Smooth muscle cell of the umbilical artery (primary cell): ENCODE measurements at places on chromosomes 4 and X. TPM values are rescaled to one million over a fixed set of nuclear protein-coding genes. Genes with fewer than 3 reads are reported as not detected.

Gene S100G
- not detected in 2 replicates for total RNA-seq

Gene CSN2
- not detected in 2 replicates for total RNA-seq

Gene CT55
- not detected in 2 replicates for total RNA-seq

Gene FGF2
- 169 and 234 TPM in 2 replicates for total RNA-seq

Gene GPR143
- total RNA-seq: 0.28 and 1.5 TPM in 2 replicates

Gene KIT
- 0.69 and 1.5 TPM in 2 replicates for total RNA-seq

Gene DCAF8L2
- total RNA-seq: not detected in 2 replicates

Gene MAGED4
- 53.1 and 89.1 TPM in 2 replicates for total RNA-seq

Gene ARHGAP4
- 0.97 and 2.1 TPM in 2 replicates for total RNA-seq

Gene UGT2B10
- total RNA-seq: not detected in 2 replicates

Gene HSD17B10
- 51.4 and 52.6 TPM in 2 replicates for total RNA-seq

Gene LRP2BP
- total RNA-seq: 0.55 and 0.89 TPM in 2 replicates

Gene FAM47E
- total RNA-seq: 0.18 and 0.59 TPM in 2 replicates

Gene SPANXA2
- total RNA-seq: not detected in 2 replicates

Gene SMPX
- total RNA-seq: not detected in 2 replicates
